ENCODE measurements at places on chromosomes 2 and 18. TPM values are rescaled to one million over a fixed set of nuclear protein-coding genes. Genes with fewer than 3 reads are reported as not detected.

The IWS1 gene
- total RNA-seq, result 50.0 TPM

The MIB1 gene
- 83.6 TPM for total RNA-seq

The RELCH gene
- 45.5 TPM for total RNA-seq

The RAX gene
- total RNA-seq, result not detected

The PLEKHA3 gene
- total RNA-seq, result 5.0 TPM

The RGPD4 gene
- not detected for total RNA-seq

The MYO3B gene
- total RNA-seq, result not detected
